ENCODE measurements at places on chromosomes 6 and 20.
A peak's percentile ranks its signal among the peaks of the same experiment; 100 is the strongest.

GRCh38 chr6:63714091-63714490 lies 78.5 kb downstream of the PHF3 start:
- DNase-seq, result no peak

GRCh38 chr6:14642136-14642505 lies 524.5 kb downstream of the CD83 start:
- DNase-seq, result no peak

DNA sequence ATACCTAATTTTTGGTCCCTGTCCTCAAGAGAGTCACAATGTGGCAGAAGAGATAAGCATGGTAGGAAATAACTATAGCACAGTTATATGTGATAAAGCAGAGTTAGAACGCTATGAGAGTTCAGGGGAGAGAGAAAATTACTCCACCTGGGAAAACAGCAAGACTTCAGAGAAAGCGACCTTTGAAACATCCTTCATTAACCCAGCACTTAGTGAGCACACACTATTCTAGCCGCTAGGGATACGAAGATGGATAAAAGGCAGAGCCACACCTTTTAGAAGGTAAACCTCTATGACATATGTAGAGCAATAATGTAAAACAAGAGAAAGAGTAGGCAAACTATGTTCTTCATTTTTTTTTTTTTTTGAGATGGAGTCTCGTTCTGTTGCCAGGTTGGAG lies 264.3 kb downstream of the PTPRK start:
- no peak for DNase-seq

DNA sequence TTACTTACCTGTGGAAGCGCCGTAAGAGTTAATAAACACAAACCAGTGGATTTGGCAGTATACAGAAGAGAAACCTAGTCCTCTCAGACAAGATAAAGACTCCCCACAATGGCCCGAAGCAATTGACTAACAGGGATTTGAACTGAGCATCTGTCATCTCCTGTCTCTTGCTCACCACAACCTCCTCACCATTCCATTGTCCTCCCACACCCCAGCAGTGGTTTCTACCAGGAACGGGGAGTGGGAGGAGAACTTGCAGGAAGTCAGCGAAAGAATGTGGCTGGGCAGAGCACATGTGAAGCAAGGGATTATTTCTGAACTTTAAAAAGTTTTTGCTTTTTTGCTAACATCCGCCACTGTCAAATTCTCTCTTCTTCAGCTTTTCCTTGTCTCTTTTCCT lies 24.6 kb upstream of the TAAR1 start:
- peak; percentile 42 for DNase-seq

- DNase-seq, result peak; percentile 67
Observed at GRCh38 chr20:19867074-19867473, 109.0 kb downstream of the RIN2 start.

- no peak for DNase-seq
Observed at GRCh38 chr6:158168040-158168289, at the start of gene SERAC1. Gene SERAC1, minus strand, starts transcription at chr6:158168262. Its CDS starts 9,899 bp downstream, at chr6:158158363.

DNA sequence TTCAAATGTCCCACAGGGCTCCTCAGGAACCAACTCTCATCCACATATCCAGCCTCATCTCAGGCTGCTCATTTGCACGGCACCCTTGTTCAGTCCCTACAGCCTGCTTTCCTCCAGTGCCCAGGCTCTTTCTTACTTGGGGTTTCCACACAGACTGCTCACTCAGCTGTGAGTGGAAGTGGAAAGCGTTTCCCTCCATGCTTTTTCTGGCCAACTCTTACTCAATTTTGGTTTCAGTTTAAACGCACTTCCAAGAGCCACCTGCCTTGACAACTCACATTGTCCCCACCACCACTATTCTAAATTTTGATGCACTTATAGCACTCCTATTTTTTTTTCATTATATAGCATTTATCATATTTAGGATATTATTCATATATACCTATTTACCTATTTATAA lies 367.1 kb downstream of the PKHD1 start:
- no peak for DNase-seq

- no peak for DNase-seq
Observed at GRCh38 chr20:48461091-48461734, 366.6 kb downstream of the PREX1 start.

DNA sequence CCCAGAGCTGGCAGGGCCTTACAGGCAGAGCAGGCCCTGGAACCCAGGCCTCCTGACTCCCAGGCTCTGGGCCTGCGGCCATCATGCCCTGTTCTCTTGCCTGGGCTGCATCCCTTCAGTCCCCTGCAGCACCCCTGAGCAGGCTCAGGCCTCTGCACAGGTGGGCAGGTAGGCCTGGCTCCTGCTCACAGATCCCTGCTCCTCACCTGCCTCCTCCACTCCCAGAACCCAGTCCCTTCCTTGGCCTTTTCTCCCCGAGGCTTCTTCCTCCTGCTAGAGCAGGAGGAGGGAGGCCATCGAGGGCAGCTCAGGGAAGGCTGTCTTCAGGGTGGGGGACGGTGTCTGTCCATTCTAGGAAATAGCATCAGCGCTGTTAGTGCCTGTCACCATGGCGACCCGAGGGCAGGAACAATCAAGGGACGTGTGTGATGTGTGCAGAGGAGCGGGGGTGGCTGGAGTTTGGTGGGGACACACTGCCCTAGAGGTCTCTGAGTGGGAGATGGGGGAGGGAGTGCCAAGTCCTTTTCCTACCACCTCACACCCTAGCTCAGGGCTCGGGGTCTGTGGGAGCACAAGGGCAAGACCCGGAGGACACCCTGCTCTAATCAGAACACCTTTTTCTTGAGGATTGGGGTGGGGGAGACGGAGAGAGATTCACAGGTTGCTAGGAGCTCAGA lies 26.6 kb downstream of the GLP1R start:
- no peak for DNase-seq

- DNase-seq, result peak; percentile 55
Observed at GRCh38 chr6:130965656-130966055, 97.4 kb downstream of the EPB41L2 start.

- peak; percentile 100 for DNase-seq
Observed at GRCh38 chr6:150857062-150857944, 8.2 kb upstream of the MTHFD1L start.

DNA sequence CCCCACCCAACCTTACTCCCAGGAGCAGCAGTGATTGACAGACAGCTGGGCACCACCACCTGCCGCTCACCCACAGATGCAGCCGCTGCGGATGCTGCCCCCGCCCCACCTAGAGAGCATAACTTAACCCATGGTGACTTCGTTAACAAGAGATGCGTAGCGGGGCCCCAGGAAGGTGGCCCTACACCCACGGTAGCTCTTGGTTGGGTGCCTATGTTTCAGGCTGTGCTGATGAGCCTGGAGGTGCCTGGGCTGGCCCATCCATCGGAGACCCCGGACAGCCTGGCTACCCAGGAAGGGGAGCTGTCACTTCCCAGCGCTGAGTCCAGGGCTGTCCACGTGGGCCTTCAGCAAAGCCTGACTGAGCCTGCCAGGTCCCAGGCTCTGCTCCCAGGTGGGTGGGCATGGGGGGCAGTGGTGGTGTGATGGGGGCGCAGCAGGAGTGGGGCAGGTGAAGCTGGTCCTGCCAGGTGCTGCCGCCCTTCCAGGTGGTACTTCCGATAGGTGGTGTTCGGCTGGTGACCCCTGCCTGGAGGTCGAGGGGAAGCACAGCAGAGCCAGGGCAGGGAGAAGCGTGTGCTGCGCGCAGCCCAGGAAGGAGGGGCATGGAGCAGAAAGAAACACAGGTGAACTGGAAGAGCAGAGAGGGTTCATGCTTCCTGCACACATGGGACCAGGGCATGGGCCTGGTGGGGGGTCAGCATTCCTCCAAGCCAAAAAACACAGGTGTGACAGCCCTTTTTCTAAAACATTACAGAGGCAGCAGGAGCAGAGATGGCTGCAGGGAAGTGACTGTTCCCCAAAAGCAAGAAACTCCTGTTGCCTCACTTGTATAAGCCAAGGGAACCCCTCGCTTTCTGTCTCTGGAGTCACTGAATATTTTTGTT lies 56.9 kb downstream of the SYNJ2 start:
- no peak for DNase-seq

DNA sequence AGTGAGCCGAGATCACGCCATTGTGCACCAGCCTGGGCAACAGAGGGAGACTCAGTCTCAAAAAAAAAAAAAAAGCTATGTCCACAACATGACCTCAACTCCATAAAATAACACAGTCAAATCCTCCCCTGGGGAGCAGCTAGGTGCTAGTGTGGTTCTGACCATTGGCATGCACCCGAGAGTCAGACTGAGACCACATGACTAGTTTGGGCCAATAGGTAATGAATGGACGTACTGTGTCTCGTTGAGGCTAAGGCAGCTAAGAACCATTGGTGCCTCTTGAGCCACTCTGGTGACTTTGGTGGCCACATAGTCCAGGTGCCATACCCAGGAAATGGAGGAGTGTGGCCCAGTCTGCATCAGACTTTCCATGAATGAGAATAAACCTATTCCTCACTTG lies 40.3 kb downstream of the ATP9A start:
- no peak for DNase-seq

- peak; percentile 69 for DNase-seq
Observed at GRCh38 chr6:163404825-163405265, 9.7 kb upstream of the QKI start.

GRCh38 chr6:74069089-74069581 lies 373.1 kb downstream of the CD109 start:
- peak; percentile 42 for DNase-seq
